Effector CD4-positive, alpha-beta T cell (primary cell): ENCODE measurements at places on chromosomes 2 and 18.
A peak's percentile ranks its signal among the peaks of the same experiment; 100 is the strongest.

DNA sequence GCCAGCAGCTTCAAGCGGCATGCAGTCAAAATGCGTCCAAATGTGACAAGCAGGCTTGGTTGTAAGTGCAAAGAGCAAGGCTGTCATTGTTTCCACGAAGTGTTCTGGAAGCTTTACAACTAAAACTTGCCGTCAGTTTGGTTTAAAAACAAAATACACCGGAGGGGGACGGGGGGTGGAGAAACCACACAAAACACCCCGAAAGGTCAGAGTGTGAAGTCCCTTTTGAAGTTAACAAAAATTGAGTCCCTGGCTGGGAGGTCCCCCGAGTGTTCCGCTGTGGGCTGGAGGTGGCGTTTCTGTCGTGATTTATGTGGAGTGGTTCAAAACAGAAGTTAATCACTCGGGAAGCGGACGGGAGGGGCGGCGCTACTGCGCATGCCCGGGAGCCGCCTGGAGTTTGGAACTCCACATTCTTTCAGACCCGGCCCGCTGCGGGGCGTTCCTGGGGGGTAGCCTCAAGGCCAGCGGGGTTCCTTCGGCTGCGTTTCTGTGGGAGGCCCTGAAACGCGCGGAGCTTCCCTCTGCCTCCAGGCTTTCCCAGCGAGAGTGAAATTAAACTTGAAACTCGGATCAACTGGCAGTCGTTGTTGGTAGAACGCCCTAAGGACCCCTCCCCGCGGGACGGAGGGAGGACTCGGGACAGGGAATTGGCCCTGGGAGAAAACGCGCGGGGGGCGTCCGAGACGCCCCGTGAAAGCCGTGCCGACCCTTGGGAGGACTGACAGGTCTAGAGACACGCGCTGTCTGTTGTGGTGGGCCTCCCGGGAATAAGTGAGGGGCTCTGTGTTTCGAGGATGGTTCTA, 1.4 kb downstream of the TGIF1 start:
- DNase-seq, result peak; percentile 72

DNA sequence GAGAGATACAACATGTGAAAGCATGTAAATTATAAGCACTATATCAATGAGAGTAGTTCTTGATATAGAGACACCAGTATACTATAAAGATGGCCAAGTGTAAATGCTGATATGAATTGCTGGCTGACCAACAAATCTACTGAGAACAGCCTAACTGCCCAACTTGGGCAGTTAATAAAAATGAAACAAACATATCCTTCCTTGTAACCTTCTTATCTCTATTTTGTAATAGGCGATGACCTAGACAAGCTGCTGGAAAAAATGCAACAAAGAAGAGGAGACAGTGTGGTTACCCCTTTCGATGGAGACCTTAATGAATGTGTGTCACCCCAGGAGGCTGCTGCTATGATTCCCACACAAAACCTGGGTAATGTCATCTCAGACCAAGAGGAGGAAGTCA, 148.7 kb downstream of the ESCO1 start:
- no peak for DNase-seq

DNA sequence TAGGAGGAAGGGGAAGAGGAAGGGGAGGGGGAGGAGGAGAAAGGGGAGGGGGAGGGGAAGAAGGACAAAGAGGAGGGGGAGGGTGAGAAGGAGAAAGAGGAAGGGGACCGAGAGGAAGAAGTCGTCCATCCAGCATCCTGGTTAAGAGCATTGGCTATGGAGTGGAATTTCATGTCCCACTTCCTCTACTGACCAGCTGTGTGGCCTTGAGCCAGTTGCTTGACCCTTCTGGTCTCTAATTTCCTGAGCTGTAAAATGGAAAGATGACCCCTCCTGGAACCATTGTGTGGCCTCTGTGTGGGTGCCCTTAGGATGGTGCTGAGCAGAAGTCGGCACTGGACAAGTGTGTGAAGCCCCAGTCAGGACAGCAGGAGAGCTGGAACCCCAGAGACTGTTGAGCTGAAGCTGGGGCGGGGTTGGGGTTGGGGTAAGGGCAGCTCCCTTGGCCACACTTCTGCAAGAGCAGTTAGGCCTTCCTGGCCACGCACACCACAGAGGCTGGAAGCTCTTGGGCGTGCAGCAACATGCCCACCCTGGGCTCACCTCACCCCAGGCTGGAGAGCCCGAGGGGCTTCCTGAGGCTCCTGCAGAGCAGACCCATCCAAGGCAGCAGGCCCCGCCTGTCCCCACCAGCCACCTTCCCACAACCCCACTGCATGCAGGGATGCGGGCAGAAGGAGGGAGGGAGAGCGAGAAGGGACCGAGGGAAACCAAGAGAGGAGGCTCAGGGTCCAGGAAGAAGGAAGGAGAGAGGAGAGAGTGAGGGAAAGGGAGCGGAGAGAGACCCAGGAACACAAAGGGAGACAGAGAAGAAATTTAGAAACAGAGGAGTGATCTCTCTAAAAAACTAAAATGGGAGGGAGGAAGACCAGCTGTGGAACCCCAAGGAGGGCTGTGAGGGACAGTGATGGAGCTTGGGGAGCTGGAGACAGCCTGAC, 16.2 kb downstream of the ADRA2B start:
- no peak for DNase-seq

DNA sequence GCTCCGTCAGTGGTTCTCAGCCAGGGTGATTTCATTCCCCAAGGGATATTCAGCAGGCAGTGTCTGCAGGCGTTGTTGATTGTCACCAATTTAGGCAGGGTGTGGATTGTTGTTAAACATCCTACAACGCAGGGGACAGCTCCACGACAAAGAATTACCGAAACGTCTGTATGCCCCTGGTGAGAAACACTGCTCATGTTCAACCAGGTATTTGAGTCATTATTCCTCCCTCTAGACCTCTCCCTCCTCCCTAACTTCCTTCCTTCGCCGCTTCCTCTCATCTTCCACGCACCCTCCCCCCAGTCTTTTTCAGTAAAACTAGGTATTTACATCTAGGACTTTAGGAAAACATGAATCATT, 50.8 kb downstream of the NCK2 start:
- no peak for DNase-seq

- no peak for DNase-seq
Observed at GRCh38 chr2:205815673-205816072, 133.4 kb downstream of the NRP2 start.
